T-cell (primary cell): ENCODE measurements at places on chromosomes 11 and 22. TPM values are rescaled to one million over a fixed set of nuclear protein-coding genes. Genes with fewer than 3 reads are reported as not detected.

DNA sequence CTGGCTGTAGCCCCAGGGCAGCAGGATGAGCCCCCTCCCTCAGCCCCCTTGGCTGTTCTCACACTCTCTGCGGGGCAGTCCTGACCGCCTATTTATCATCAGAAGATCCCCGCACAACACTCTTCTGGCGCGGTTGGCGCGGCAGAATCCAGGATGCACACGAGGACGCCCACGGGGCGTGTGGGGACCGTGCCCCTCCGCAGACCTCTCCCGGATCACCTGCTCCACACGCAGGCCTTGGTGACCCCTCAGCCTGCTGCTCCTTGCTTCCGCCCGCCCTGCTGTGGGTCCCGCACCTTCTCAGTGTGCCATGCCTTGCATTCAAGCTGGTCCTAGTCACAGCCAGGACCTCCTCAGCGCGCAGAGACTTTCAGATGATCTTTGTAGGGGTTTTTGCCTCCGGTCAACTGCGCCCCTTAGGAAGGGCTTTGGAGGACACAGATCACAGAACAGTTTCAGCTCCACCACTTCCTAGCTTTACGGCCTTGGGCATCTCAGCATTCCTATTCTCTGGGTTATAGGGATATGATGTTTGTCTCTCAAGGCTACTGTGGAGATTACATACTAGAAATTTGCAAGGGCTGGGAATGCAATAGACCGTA lies 841 bp upstream of the TUB start:
- no peak for DNase-seq

DNA sequence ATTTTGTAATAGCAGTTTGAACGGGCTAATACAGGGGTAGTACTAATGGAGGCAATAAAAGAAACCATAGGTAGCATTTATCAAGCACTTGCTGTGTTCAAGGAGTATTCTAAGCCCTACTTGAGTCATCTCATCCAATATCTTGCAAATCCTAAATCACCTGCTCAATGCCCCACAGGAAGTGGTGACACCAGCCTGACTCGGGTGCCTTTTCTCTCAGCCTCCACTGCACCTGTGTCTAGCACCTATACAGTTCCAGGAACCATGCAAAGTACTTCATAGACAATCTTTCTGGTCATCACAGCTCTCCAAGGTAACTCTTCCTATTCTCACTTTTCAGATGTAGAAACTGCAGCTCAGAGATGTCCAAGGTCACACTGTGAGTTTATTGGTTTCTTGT lies 98.0 kb downstream of the PRR5L start:
- no peak for DNase-seq

DNA sequence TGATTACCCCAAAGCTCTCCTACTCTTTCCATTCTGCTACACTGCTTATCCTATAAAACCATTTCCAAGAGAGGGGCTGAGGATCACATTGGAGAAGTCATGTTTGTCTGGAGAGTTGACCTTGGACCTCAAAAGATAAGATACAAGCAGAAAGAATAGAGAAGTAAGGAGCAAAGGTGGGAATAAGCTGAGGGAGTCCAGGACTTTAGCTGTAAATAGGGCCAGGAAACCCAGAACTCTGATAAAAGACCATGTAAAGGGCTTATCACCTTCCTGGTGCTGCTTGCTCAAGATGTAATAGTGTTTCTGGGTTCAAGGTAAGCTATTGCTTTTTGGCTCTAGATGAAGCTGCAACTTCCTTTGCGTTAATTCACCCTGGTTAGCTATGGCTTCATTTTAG lies 32.8 kb upstream of the CCDC90B start:
- DNase-seq, result no peak

DNA sequence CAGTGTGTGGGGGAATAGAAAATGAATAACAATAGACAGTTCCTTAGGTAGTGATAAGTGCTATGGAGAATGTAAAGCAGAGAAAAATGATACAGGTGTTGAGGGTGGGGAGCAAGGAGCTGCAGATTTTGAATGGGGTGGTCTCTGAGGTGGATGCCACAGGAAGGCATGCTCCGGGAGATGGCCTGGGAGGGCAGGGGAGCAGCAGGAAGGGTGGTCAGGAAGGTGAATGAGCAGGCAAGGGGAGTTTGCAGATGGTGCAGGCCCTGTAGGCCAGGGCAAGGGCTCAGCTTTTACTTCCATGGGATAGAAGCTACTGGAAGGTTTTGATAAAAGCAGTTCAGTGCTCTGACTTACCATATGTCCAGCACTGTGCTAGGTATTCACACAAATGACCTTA lies 44.8 kb downstream of the FDX1 start:
- DNase-seq, result no peak

DNA sequence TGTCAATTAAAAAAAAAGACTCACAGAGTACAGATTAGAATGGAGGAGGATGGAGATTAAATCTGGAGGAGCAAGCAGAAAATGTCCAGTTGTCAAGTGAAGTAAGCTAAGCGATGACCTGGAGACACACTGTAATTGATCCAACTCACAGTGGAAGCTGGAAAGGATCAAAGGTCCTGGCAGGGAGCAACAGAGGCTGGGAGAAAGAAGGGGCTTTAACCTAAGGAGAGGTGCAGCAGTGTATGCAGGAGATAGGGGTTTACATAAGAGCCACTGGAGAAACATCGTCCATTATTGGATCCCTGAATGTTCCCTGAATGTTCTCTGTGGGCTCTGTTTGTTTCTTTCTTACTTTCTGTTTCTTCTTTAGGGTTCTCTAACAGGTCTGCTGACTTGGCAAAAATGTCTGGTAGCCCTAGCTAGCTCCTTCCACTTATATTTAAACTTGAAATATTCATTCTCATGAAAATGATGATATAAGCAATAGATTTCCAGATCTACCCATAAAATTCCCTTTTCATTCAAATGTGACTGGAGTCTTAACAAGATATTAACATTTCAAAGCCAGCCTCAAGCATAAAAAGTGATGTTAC lies 30.1 kb upstream of the CAT start:
- DNase-seq, result no peak

DNA sequence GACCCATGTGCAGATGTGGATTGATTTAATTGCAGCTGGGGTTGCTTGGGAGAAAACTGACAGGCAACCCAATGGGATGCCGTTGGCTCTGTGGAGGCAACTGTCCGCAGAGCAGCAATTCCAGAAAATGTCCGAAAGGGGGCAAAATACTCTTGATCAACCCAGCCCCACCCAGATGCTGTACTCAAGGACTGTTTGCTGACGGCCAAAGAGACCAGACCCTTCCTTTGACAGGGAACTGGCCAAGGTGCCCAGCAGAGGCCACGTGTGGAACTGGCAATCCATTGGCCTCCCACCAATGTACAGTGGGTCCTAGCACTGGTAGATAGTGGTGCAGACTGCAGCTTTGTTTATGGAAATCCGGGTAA lies 29.7 kb upstream of the KCNA4 start:
- no peak for DNase-seq

The APOL1 gene
- 15.7 TPM for total RNA-seq

The C1QTNF6 gene
- 22.8 TPM for total RNA-seq
